Endothelial cell (in vitro differentiated cells): ENCODE measurements at places on chromosomes 5 and 9. TPM values are rescaled to one million over a fixed set of nuclear protein-coding genes. Genes with fewer than 3 reads are reported as not detected.
A peak's percentile ranks its signal among the peaks of the same experiment; 100 is the strongest.

- H3K27ac ChIP-seq, result peak overlapping the region; percentile 99
- peaks cover 36% of the 10 kb centered on the region for H3K36me3 ChIP-seq
- DNase-seq, result no peak
- no peak overlapping the region for H3K4me3 ChIP-seq
- peaks cover 7% of the 10 kb centered on the region for H3K27me3 ChIP-seq
These were observed 136.6 kb upstream of the OTULINL start for GRCh38 chr5:14445013-14445412.

GRCh38 chr9:32533336-32533735, 7.3 kb upstream of the RIGI start:
- H3K4me1 ChIP-seq, result no peaks in the 10 kb centered on the region
- no peaks in the 10 kb centered on the region for H3K36me3 ChIP-seq
- no peak overlapping the region for H3K27ac ChIP-seq

GRCh38 chr5:129658801-129659200, 89.1 kb upstream of the MINAR2 start:
- H3K36me3 ChIP-seq, result no peaks in the 10 kb centered on the region
- H3K4me3 ChIP-seq, result no peak overlapping the region
- DNase-seq, result no peak

DNA sequence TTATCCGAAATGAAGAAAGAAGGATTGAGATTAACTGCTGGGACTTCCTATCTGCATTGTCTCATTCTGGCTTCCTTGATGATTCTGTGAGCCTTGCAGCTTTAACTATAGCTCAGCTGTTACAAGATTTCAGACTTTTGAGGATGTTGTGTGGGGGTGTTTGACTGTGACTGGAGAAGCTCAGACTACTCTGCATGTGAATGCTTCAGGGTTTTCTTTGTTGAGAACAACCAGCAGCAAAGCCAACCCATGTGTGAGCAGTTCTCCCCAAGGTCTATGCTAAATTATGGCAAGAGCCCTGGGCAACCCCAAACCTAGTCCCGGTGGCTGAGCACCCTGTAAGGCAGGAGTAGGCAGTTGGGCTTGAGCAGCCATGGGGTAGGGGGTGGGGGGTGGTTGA, 8.4 kb upstream of the SCAI start:
- peaks cover 5% of the 10 kb centered on the region for H3K4me1 ChIP-seq
- peaks cover 27% of the 10 kb centered on the region for H3K36me3 ChIP-seq
- DNase-seq, result no peak
- H3K4me3 ChIP-seq, result no peak overlapping the region
- peaks cover 3% of the 10 kb centered on the region for H3K27me3 ChIP-seq

- H3K4me1 ChIP-seq, result peaks cover 20% of the 10 kb centered on the region
- peaks cover 14% of the 10 kb centered on the region for H3K36me3 ChIP-seq
- H3K27ac ChIP-seq, result no peak overlapping the region
- no peak overlapping the region for H3K4me3 ChIP-seq
- no peak for DNase-seq
These were observed 13.3 kb downstream of the ABO start for GRCh38 chr9:133261753-133262120.

DNA sequence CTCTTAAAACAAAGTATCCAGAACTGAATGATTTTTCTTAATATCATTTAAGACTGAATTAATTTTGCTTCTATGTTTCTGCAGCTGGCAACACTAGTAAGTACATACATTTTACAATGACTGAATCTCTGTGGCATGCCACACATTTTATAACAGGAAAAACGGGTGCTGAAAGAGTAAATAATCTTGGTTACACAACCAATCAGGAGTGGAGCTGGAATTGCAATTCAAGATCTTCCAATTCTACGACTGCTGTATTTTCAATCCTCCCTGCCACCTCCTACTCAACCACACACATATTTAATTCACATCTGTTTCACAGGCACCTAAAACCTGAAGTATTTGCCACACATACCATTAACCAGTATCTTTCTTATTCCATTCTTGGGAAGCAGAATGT, 52.7 kb upstream of the NR5A1 start:
- no peaks in the 10 kb centered on the region for H3K27me3 ChIP-seq
- no peak overlapping the region for H3K4me3 ChIP-seq
- H3K36me3 ChIP-seq, result no peaks in the 10 kb centered on the region
- DNase-seq, result no peak
- no peak overlapping the region for H3K27ac ChIP-seq

GRCh38 chr9:93466416-93467061, 13.2 kb upstream of the FAM120AOS start:
- no peak for DNase-seq
- H3K27me3 ChIP-seq, result no peaks in the 10 kb centered on the region

- H3K4me3 ChIP-seq, result no peak overlapping the region
- no peak overlapping the region for H3K27ac ChIP-seq
- H3K36me3 ChIP-seq, result no peaks in the 10 kb centered on the region
- DNase-seq, result no peak
These were observed 86.8 kb upstream of the CDH6 start for GRCh38 chr5:31106691-31107090.

- no peaks in the 10 kb centered on the region for H3K4me1 ChIP-seq
- H3K4me3 ChIP-seq, result no peak overlapping the region
- no peak for DNase-seq
- H3K27me3 ChIP-seq, result no peaks in the 10 kb centered on the region
These were observed 60.2 kb downstream of the MELK start for GRCh38 chr9:36632892-36633291.

DNA sequence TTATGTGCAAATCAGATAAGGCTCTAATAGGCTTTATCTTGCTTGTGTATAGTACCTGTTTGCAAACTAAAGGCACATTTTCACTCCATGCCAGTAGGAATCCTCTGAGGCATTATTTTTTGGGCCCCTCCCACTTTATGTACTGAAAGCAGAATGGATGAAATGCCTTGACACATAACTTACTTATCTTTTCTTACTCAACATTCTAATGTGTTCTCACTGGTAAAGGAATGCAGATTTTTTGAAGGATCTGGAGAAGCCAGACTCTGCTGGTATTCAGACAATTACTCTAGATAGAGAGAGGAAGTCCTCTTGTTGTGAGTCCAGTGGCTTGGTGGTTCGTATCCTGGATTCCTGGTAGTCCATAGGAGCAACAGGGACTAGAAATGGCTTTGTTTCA, 336.7 kb downstream of the CCDC171 start:
- peaks cover 6% of the 10 kb centered on the region for H3K4me1 ChIP-seq
- H3K36me3 ChIP-seq, result no peaks in the 10 kb centered on the region
- no peak for DNase-seq
- no peak overlapping the region for H3K4me3 ChIP-seq

DNA sequence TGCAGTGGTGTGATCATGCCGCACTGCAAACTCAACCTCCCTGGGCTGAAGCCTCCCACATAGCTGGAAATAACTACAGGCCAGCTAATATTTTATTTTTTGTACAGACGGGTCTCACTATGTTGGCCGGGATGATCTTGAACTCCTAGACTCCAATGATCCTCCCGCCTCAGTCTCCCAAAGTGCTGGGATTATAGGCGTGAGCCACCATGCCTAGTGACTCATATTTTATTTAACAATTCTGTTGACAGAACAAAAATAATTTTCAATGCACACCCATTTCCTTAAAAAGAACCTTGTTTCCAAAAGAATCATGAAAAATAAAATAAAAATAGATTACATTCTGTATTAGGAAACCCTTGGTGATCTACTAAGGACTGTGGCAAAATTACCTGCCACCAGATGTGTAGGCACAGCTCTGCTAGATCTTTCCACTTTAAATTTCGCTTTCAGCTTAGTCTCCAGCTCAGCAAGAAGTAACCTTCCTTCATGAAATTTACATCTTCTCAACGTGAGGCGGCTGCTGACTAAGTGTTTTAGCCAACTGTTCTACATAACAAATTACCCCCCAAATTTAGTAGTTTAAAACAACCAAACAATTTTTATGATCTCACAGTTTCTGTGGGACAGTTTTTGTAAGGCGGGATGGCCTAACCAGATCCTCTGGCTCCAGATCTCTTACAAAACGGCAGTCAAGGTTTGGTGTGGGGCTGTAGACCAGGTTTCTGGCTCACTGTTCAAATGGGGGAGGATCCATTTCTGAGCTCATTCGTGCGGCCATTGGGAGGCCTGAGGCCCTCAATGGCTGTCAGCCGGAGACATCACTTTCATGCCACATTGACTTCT, 32.6 kb upstream of the GOLPH3 start:
- H3K27ac ChIP-seq, result no peak overlapping the region
- DNase-seq, result no peak
- no peak overlapping the region for H3K4me3 ChIP-seq
- H3K4me1 ChIP-seq, result peaks cover 13% of the 10 kb centered on the region
- H3K36me3 ChIP-seq, result no peaks in the 10 kb centered on the region

GRCh38 chr5:65874241-65874640, 52.1 kb upstream of the ERBIN start:
- H3K4me1 ChIP-seq, result no peaks in the 10 kb centered on the region
- H3K4me3 ChIP-seq, result no peak overlapping the region
- H3K27ac ChIP-seq, result no peak overlapping the region
- no peaks in the 10 kb centered on the region for H3K36me3 ChIP-seq

- no peak overlapping the region for H3K4me3 ChIP-seq
- H3K4me1 ChIP-seq, result peaks cover 17% of the 10 kb centered on the region
- H3K27me3 ChIP-seq, result no peaks in the 10 kb centered on the region
- H3K36me3 ChIP-seq, result peaks cover 9% of the 10 kb centered on the region
These were observed 62.8 kb downstream of the TLE1 start for GRCh38 chr9:81626511-81626910.

- no peak for DNase-seq
- peaks cover 21% of the 10 kb centered on the region for H3K36me3 ChIP-seq
- H3K4me3 ChIP-seq, result no peak overlapping the region
- peak overlapping the region; percentile 2 for H3K27ac ChIP-seq
These were observed 159.2 kb downstream of the SNCAIP start for GRCh38 chr5:122471031-122471751.

- H3K27me3 ChIP-seq, result peaks cover 1% of the 10 kb centered on the region
- peak overlapping the region; percentile 97 for H3K27ac ChIP-seq
- H3K4me1 ChIP-seq, result peaks cover 34% of the 10 kb centered on the region
- H3K4me3 ChIP-seq, result no peak overlapping the region
- no peaks in the 10 kb centered on the region for H3K36me3 ChIP-seq
These were observed 173.9 kb downstream of the WDR70 start for GRCh38 chr5:37552770-37553719.

GRCh38 chr9:88143179-88143578, 4.9 kb upstream of the SPATA31C2 start:
- no peak overlapping the region for H3K4me3 ChIP-seq
- no peaks in the 10 kb centered on the region for H3K4me1 ChIP-seq
- H3K36me3 ChIP-seq, result no peaks in the 10 kb centered on the region
- no peak overlapping the region for H3K27ac ChIP-seq

Gene COL23A1
- total RNA-seq, result 75.2 TPM

Gene NR6A1
- 63.8 TPM for total RNA-seq

Gene SPATA31A3
- total RNA-seq, result not detected

Gene C8G
- 1.1 TPM for total RNA-seq

Gene FOXD1
- 0.33 TPM for total RNA-seq

Gene PCDHGA12
- 3.8 TPM for total RNA-seq
